ENCODE measurements at places on chromosomes 3 and 15.

- DNase-seq: no peak
Measured at GRCh38 chr3:30655187-30655812, 48.9 kb downstream of the TGFBR2 start.

DNA sequence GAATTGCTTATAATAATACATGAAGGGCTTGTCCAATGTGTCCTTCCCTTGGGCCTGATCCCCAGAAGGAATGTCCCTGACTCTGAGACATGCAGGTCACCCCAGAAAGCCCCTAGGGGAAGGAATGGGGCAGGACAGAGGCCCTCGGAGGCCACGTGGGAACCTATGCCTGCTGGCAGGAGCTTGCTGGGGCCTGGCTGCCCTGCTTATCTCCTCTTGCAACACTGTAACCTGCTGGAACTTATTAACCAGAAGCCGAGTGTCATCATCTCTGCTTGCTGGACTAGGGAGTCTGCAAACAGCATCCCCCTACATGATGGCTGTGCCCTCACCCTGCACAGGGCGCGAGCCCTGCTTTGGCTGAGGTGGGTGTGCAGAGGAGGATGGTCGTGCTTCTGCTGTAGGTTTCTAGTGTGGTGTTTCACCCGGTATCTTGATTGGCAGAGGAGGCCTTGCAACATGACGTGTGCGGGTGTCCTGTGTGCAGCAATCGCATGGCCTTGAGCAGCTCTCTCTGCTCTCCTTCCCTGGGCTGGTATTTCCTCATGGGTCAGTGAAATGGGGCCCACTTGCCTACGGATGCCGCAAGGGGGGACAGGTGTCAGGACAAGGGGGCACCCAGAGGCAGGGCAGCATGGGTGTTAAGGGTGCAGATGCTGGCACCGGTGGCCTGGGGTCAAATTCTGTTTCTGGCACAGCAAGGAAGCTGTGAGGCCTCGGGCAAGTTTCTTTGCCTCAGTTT is 5.0 kb downstream of the CHST13 start:
- DNase-seq: no peak

DNA sequence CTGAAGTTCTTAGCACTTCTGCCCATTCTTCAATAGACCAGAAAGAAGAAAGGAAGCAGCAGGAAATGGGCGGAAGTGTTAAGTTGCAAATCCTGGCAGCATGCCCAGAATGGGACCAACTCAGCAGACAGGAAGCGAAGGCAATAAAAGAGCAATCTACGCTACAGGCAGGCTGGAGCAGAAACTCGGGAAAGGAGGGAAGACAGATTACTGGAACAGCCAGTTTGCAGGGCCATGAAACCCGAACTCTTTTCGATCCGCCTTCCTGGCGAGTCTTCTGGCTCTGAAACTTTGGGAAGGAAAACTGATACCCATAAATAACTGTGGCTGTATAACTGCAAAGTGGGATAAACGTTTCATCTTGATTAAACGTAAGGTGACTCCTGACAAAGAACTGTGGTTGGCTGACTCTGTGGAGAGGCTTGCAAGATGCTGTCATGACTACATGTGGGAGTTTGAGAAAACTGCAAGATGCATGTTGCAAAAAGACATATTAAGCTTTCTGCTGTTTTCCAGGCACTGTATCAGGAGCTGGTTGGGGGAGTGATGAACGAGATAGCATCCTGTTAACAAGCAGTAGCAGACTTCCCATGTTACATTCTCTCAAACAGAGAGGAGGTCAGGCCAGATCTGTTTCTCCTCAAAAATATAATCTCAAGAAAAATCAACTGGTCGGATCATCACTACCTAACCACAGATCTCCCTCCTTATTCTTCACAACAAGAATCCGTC is 67.8 kb downstream of the FMN1 start:
- peak; percentile 75 for DNase-seq

DNA sequence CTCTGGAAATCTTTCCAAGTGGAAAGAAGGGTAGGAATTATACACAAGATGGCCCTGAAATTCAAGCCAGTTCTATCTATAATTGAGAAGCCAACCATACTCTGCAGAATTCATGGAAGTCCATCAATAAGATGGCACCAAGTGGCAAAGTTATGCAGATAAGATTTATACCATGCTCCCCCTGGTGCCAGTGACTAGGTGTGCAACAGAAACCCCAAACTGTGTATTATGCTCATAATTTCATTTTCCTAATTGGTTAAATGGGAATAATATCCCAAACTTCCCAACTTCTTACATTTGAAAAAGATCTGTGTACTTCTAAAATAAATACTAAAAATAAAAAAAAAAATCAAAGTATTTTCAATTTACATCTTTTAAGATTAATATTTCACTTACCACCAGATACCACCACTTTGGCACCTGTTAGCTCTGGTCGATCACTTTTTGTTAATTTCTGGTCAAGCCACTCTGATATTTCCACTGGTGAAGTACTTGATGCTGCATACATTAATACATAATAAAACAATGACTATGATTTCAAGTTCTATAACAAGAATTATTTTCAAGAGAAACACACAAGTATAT is 25.9 kb downstream of the ETFA start:
- DNase-seq: peak; percentile 23

- no peak for DNase-seq
Measured at GRCh38 chr3:59968513-59969045, 918.8 kb upstream of the CFAP20DC start.

DNA sequence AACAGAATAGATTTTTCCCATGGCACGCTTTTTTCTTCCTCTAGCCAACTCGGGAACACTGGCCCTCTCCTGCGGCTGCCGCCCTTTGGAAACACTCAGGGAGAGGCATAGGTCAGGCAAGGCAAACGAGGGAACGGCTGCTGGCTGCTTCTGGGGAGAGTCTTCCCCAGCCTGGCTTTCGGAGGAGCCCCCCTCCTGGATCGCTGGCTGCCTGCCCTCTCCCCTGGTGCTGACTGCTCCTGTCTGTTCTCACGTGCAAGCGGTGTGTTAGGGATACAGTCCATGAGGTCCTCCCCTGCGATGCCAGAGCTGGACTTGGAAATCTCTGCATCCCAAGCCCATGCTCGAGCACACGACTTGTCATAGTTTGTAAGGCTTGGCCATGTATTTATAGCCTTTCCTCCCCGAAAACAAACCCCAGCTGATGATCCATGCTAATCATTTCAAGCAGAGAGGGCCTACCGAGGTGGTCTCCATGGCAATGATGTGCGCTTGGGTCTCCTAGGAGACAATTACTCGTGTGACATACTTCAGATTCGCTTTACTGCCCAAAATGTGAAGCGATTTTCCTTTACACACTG is 315.6 kb upstream of the ATP10A start:
- no peak for DNase-seq

GRCh38 chr3:185153171-185153771 is 411 bp upstream of the C3orf70 start:
- no peak for DNase-seq

GRCh38 chr15:71162309-71162708 is 47.0 kb downstream of the THSD4 start:
- no peak for DNase-seq

GRCh38 chr3:72408983-72409779 is 439.1 kb downstream of the SHQ1 start:
- DNase-seq: no peak

GRCh38 chr3:159929171-159930141 is 59.2 kb upstream of the IL12A start:
- DNase-seq: peak; percentile 42

DNA sequence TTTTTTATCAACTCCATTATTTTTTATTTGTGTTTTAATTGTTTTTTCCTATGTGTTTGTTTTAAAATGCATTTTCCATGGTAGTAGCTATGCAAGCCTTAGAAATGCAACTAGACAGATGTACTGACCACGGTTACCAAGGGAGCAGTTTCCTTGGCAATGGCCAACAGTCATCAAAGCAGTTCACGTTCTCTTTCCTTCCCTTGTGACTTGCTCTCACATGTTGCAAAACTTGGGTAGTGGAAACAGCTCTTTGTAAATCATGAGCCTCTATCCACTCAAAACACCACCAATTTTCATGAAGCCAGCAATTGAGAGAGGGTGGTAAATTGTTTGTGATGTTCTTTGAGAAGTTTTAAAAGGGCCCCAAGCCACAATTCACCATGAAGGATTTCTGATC is 499.4 kb upstream of the MDFIC2 start:
- peak; percentile 24 for DNase-seq

GRCh38 chr3:149934524-149934923 is 36.2 kb downstream of the PFN2 start:
- peak; percentile 16 for DNase-seq

GRCh38 chr15:86608461-86609205 is 529.0 kb downstream of the AGBL1 start:
- no peak for DNase-seq
